ENCODE measurements at places on chromosomes 6 and 20.

DNA sequence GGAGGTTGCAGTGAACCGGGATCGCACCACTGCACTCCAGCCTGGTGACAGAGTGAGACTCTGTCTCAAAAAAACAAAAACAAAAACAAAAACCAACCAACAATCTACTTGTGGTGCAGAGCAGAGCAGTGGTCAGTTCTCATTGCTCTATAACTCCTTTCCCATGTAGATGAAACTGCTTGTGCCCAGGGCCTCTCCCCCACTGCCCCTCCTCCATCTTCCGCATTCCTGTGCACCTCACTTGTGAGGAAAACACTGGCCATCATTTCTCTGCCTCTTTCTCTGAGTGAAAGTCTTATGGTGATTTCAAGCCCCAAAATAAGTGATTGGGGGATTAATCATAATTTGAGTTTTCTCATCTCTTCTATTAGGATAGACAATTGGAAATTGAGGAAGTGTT is 63.9 kb upstream of the GLP1R start:
- DNase-seq: no peak

DNA sequence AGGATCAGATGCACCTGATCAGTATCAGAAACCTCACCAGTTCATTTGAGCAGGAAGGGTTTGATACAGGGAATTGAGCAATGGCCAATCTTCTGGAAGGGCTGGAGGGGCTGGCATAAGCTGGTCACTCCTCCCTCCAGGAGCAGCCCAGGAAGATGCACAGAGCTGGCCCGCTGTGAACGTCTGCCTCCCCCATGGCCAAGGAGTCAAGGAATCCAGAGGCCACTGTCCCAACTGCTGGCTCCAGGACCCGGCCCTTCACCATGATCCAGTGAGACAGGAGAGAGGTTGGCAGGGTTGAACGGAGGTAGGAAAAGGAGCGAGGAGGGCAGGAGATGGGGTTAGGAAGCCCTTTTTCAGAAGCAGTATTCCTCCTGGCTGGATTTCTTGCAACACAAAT is 113.9 kb upstream of the CST7 start:
- no peak for DNase-seq

- no peak for DNase-seq
Observed at GRCh38 chr6:76774781-76775384, 688.4 kb downstream of the HTR1B start.

GRCh38 chr6:142631517-142632385 is 313.2 kb downstream of the HIVEP2 start:
- DNase-seq: no peak

DNA sequence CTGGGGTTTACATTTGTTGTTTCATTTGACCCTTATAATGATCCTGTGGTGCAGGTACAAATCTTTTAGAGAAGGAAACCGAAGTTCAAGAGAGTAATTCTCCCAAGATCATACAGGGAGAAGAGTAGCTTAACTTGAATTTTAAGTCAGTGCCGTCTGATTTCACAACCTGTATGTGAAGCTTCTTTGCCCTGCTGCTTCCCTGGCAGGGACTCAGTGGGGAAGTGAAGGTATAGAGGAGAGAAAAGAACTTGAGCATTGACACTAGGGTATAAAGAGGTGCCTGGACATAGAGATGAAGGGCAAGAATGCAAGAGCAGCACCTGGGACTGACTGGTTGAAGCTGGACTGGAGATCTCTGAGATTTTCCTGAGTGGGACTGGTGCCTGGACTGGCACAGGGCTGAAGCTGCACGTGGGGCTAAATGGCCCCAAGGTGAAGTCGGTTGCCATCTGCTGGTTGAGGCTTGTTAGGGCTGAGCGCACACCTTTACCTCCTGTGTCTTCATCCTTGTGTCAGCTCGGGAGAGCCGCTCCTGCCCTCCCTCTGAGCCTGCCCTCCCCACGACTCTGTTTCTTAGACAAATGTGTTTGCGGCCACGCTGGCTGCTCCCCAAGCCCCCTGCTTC is 41.8 kb downstream of the FARS2 start:
- peak; percentile 56 for DNase-seq

- DNase-seq: no peak
Observed at GRCh38 chr6:22657352-22657980, 88.1 kb downstream of the HDGFL1 start.

- no peak for DNase-seq
Observed at GRCh38 chr6:15950962-15951569, 177.8 kb upstream of the MYLIP start.

- DNase-seq: no peak
Observed at GRCh38 chr6:5570641-5571040, 309.3 kb downstream of the FARS2 start.

- DNase-seq: peak; percentile 61
Observed at GRCh38 chr6:26284537-26285142, 80.4 kb upstream of the BTN3A2 start.

DNA sequence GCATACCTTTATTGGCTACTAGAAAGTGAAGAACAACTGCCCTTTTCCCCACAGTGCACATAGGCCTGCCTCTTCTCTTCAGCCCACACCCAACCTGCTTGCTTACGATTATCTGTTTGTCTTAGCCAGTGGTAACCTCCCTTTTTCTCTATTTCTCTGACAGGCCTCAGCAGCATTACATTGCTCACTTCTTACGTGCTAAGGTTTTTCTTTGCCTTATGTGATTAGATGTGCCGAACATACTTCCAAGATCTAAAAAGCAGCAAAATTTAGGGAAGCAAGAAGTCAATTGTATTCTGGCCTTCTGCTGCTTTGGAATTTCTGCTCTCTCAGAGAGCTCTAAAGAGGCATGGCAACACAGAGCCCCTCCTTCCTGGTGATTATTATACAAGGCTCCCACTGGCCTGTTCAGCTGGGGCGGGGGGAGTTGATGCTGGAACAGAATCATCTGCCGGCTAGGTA is 7.0 kb downstream of the B4GALT5 start:
- DNase-seq: no peak

GRCh38 chr6:166736634-166737033 is 109.6 kb upstream of the RPS6KA2 start:
- DNase-seq: no peak

DNA sequence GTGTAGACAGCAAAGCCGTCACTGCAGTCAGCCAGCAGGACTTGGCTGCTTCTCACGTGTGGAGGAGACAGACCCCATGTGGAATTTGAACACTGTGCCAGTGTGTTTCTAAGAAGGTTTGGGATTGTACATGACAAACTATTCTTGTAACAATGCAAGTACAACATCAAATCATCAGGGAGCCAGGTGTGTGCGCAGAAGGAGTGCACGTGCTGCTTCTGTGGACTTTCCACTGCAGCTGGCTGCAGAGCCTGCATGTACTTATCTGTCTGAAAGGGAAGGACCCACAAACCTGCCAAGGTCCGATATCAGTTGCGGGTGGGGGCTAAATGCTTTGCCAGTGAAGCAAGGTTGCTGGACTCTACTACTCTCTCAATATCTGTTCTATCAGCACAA is 211.6 kb downstream of the WDR27 start:
- no peak for DNase-seq

GRCh38 chr6:148771896-148772554 is 25.2 kb downstream of the UST start:
- no peak for DNase-seq

- no peak for DNase-seq
Observed at GRCh38 chr20:58614984-58615760, 35.9 kb upstream of the STX16 start.

DNA sequence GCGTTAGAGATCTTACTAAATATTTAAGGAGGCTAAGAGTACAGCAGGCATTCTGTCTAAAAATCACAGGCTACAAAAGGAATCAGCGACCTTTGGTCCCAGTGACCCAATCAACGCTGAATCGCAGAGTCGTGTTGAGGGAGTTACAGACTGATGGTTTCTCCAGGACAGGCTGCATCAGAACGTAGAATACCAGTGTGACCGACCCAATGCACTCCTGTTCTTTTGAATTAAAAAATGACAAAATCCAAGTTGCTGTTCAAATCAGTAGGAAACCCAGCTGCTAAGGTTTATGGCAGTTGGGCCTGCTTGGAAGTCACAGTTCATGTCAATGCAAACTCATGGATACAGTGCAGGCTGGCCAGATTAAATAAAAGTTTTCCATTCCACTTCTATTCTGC is 155.8 kb upstream of the AFDN start:
- DNase-seq: no peak

Data from stimulated activated CD4-positive, alpha-beta T cell treated with anti-CD3 and anti-CD28 coated beads, Interleukin-2, amount 100 ng/mL, for 24 hours (primary cell).